ENCODE measurements at places on chromosomes 5 and 9.

- no peak for DNase-seq
Measured at GRCh38 chr9:16652582-16652981, 217.9 kb downstream of the BNC2 start.

DNA sequence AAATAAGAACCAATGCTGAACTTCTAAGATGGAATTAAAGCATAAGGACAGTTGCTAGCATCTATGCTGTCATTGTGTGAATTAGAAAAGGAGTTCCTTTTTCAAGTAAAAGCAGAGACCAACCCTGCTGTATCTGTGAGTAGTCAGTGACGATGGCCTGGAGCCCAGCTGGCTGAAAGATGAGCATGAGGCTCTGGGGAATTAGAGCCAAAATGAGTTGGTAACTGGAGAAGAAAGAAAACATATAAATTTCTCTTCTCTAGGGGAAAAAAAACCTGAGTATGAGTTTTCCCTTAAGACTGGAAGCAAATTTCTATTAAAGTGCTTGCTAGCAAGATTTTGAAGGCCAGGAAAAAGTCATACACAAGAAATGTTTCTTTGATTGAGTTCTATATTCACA, 1.6 kb upstream of the SPZ1 start:
- no peak for DNase-seq

GRCh38 chr9:86546712-86547111, 192.5 kb upstream of the TUT7 start:
- DNase-seq, result no peak

GRCh38 chr9:35954942-35955546, 2.9 kb downstream of the OR2S2 start:
- DNase-seq, result peak; percentile 48

GRCh38 chr5:34685485-34686165, 29.5 kb downstream of the RAI14 start:
- no peak for DNase-seq

DNA sequence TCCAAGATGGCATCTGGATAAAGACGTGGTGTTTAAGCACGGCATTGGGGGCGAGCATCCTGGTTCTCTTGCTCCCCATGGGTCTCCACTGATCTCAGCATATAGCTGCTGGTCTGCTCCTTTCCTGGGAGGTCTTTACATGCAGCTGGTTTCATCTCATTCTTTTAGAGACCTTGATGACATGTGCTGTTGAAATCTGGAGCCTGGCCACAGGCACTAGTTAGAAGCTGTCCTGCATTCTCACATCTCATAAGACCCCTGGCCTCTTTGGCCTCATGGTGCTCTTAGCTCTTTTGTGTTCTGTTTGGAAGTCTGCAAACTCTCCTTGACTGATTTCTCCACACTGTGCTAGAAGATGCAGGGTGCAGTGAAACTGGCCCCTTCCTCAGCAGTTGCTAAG, 113.0 kb downstream of the SMARCA2 start:
- DNase-seq, result no peak
